Astrocyte (in vitro differentiated cells and primary cell): ENCODE measurements at places on chromosomes 12 and 14. TPM values are rescaled to one million over a fixed set of nuclear protein-coding genes. Genes with fewer than 3 reads are reported as not detected.
A peak's percentile ranks its signal among the peaks of the same experiment; 100 is the strongest.

The LALBA gene
- total RNA-seq: not detected in 2 replicates

The DAO gene
- not detected in 2 replicates for total RNA-seq

DNA sequence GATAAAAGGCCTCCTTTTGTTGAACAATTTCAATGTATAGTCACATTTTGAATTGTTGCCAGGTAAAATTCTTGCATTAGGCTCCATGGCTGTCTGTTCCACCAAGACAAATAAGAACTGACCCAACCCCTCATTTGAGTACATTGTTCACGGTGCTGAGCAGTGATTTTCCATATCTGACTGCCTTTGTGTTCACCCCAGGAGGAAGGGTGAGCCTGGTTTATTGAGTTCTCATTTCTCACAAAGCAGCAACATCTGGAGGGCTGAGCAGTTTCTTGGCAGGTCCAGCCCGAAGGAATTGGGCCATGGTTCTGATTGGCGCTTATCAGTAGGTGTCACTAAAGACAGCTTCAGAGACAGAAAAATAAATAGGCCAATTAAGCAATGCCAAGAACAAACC is 149.1 kb downstream of the BMP4 start:
- no peak overlapping the region for H3K27ac ChIP-seq
- no peak for DNase-seq
- no peaks in the 10 kb centered on the region for H3K27me3 ChIP-seq
- H3K4me3 ChIP-seq: no peak overlapping the region
- no peaks in the 10 kb centered on the region for H3K36me3 ChIP-seq

DNA sequence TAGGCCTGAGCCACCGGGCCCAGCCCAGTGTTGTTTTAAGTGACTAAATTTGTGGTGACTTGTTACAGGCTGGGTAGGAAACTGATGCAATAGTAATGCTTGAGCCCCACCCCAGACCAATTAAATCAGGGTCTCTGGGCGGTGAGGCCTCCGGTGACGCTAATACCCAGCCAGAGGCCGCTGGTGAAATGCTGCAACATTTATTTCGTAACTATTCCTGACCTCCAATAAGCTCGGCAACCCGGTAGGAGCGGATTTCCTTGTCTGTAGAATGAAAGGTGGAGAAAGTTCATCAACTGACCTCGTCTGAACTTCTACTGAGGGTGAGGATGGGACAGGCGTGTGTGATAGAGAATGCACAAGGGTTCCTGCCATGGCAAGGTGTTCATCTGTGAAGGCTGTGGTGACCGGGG is 42.3 kb downstream of the FZD10 start:
- no peaks in the 10 kb centered on the region for H3K4me1 ChIP-seq
- no peaks in the 10 kb centered on the region for H3K27me3 ChIP-seq
- H3K36me3 ChIP-seq: no peaks in the 10 kb centered on the region
- H3K4me3 ChIP-seq: no peak overlapping the region
- H3K27ac ChIP-seq: no peak overlapping the region
- DNase-seq: no peak

DNA sequence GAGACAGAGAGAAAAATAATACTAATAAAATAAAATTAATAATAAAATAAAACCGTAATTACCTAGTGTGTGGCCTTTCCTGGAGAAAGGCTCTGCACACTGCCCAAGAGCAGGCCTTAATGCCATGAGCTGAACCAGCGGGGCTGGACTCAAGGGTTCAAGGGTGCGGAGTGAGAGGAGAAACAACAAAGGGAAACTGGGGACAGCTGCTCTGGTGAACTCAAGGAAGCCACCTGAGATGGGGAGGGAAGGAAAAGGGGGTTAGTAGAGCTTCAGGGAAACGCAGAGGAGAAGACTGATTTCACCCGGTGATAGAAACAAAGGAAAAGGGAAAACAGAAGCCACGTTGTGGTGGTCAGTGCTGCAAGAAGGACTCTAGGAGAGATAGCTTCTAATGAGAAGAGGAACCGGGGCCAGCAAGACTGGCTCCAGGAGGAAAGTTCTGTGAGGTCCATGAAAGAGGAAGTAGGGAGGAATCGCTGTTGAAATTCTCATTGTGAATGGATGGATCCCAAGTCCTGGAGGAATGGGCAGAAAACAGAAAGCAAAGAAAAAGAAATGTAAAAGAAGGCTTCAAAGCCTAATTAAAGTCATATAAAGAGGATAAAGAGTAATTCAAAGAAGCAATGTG is 48.3 kb upstream of the BCL2L14 start:
- DNase-seq: no peak
- no peak overlapping the region for H3K27ac ChIP-seq
- no peaks in the 10 kb centered on the region for H3K27me3 ChIP-seq
- no peak overlapping the region for H3K4me3 ChIP-seq
- peaks cover 14% of the 10 kb centered on the region for H3K4me1 ChIP-seq

The GYS2 gene
- total RNA-seq: not detected in 2 replicates

DNA sequence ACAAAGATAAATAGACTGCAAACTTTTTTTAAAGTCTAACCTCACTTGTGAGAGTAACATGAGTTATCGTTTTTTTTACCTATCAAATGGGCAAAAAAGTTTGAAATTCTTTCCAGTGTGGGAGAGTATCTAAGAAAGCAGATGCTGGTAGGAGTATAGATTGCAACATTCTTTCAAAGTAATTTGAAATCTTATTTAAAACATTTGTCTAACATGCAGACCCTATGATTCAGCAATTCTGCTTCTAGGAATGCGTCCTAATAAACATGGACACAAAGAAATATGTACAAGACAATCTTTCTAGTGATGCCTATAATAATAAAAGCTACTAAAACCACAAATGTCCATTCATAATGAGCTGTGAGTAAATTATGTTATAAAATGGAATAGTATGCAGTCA is 110.4 kb upstream of the TMCC3 start:
- H3K36me3 ChIP-seq: no peaks in the 10 kb centered on the region
- no peak overlapping the region for H3K27ac ChIP-seq
- peaks cover 6% of the 10 kb centered on the region for H3K27me3 ChIP-seq
- DNase-seq: peak; percentile 37

DNA sequence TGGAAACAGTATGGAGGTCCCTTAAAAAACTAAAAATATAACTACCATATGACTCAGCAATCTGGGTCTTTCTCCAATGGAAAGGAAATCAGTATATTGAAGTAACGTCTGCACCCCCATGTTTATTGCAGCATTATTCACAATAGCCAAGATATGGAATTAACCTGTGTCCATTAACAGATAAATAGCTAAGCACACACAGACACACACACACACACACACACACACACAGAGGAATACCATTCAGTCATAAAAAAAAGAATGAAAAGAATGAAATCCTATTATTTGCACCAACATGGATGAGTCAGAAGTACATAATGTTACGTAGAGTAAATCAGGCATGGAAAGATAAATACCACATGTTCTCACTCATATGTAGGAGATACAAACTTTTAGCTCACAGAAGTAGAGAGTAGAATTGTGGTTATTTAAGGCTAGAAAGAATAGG is 4.7 kb downstream of the KLRK1 start:
- no peak overlapping the region for H3K27ac ChIP-seq
- no peak overlapping the region for H3K4me3 ChIP-seq
- no peaks in the 10 kb centered on the region for H3K36me3 ChIP-seq
- H3K27me3 ChIP-seq: no peaks in the 10 kb centered on the region
- H3K4me1 ChIP-seq: no peaks in the 10 kb centered on the region
- peak; percentile 91 for DNase-seq

GRCh38 chr14:96166461-96167223 is 38.0 kb upstream of the BDKRB2 start:
- no peak overlapping the region for H3K4me3 ChIP-seq
- peaks cover 6% of the 10 kb centered on the region for H3K4me1 ChIP-seq
- peaks cover 5% of the 10 kb centered on the region for H3K27me3 ChIP-seq

DNA sequence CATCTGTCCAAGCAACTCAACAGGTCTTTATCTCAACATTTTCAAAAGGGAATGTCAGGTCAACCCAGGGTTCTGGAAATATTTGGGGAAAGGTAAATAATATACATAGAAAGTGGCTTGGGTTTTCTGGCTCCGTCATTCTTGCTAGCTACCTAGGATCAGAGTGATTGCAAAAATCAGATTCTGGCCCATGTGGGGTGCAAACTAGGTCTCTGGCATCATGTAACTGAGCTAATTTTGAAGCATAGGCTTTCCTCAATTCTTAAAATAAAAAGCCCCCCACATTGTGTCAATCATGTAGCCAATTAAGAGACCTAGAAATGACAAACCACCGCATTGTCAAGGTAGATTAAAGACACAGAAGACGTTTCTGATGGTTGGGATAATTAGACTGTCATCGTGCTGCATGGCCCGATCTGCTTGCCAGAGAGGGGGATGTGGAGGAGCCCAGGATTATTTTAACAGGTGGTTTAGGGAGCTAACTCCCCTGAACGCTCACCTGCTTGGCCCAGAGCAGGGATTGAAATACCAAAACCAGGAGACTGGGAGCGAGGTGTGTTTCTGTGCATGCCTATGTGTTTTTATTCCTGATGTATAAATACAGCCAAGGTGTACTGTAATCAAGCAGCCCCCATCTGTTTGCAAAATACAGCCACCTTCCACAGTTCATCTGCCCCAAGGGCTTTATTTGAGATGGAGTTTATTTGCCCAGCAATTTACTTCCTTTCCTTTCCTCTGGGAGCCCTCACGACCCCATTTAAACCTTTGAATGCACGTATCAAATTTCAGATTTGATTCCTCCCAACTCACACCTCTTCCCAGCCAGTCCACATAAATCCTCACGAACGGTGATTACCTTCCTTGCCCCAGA is 189.5 kb downstream of the TTC8 start:
- no peaks in the 10 kb centered on the region for H3K27me3 ChIP-seq
- H3K27ac ChIP-seq: no peak overlapping the region
- no peak overlapping the region for H3K4me3 ChIP-seq
- H3K4me1 ChIP-seq: no peaks in the 10 kb centered on the region
- H3K36me3 ChIP-seq: no peaks in the 10 kb centered on the region
- DNase-seq: no peak

DNA sequence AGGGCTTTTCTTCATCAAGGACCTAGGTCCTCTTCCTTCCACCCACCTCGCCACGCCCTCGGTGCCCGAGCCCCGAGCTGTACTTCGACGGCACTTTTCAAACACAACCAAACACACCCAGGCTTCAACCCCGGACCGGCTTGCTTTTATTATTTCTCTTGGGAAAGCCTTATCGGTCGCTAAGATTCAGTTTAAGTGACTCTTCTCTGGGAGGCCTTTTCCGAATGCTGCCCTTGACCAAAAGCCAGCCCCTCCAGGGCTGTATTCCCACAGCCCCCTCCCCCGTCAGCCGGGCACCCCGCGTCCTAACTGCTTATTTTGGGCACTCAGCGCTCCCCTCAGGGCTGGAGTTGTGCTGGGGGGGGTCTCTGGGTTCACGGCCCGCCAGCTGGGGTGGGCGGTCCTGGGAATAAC is 644 bp upstream of the PPP4R4 start:
- DNase-seq: no peak
- H3K27ac ChIP-seq: no peak overlapping the region
- H3K4me1 ChIP-seq: no peaks in the 10 kb centered on the region

DNA sequence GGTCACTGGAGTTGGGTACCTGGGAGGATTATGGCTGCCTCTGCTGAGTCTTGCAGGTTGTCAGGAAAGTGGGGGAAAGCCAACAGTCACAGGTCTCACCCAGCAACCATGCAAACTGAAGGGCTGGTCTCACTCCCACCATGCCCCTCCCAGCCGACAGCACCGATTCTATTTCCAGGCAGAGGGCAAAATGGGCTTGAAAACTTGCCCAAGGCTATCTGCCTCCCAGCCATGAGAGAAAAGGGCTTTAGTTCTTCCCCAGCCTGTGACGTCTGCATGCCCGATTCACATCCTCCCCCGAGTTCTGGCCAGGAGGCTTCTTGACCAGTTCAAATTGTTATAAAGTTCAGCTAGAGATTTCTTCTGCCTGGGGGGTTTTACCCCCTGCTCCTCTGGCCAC is 9.9 kb upstream of the TAS2R30 start:
- no peak overlapping the region for H3K27ac ChIP-seq
- H3K4me3 ChIP-seq: no peak overlapping the region
- no peaks in the 10 kb centered on the region for H3K4me1 ChIP-seq
- H3K36me3 ChIP-seq: no peaks in the 10 kb centered on the region
- no peaks in the 10 kb centered on the region for H3K27me3 ChIP-seq

- DNase-seq: no peak
- no peaks in the 10 kb centered on the region for H3K36me3 ChIP-seq
- H3K27ac ChIP-seq: no peak overlapping the region
- H3K27me3 ChIP-seq: peaks cover 56% of the 10 kb centered on the region
Measured at GRCh38 chr14:99267837-99268781, 3.9 kb downstream of the BCL11B start.

The TAS2R9 gene
- total RNA-seq: not detected in 2 replicates

DNA sequence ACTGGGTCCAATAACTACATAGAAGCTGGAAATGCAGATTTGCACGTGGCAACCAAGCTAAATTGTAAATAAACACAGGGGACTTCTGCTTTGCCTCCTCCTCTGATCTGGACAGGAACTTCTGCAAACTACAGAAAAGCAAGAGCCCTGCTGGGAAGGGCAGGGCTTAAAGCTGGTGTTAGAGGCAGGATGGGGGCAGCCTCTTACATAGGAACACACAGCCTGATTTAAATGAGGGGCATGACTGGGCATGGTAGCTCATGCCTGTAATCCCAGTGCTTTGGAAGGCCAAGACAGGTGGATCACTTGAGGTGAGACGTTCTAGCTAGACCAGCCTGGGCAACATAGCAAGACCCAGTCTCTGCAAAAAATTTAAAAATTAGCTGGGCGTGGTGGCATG is 46.7 kb downstream of the ERH start:
- no peak overlapping the region for H3K27ac ChIP-seq
- H3K4me3 ChIP-seq: no peak overlapping the region
- H3K4me1 ChIP-seq: peaks cover 7% of the 10 kb centered on the region
- H3K36me3 ChIP-seq: no peaks in the 10 kb centered on the region
- DNase-seq: no peak
- H3K27me3 ChIP-seq: no peaks in the 10 kb centered on the region

The CFAP54 gene
- 0.62 and 1.1 TPM in 2 replicates for total RNA-seq

The TCL1A gene
- total RNA-seq: not detected in 2 replicates

- no peak overlapping the region for H3K4me3 ChIP-seq
- no peaks in the 10 kb centered on the region for H3K27me3 ChIP-seq
- DNase-seq: peak; percentile 79
- H3K4me1 ChIP-seq: peaks cover 10% of the 10 kb centered on the region
- no peaks in the 10 kb centered on the region for H3K36me3 ChIP-seq
Measured at GRCh38 chr12:13250416-13250815, 53.9 kb downstream of the EMP1 start.

The HEATR5A gene
- total RNA-seq: 50.7 and 56.3 TPM in 2 replicates

GRCh38 chr14:34211732-34212131 is 250.3 kb downstream of the SPTSSA start:
- peaks cover 10% of the 10 kb centered on the region for H3K4me1 ChIP-seq
- no peaks in the 10 kb centered on the region for H3K36me3 ChIP-seq
- no peaks in the 10 kb centered on the region for H3K27me3 ChIP-seq
- no peak overlapping the region for H3K4me3 ChIP-seq
- DNase-seq: peak; percentile 41

DNA sequence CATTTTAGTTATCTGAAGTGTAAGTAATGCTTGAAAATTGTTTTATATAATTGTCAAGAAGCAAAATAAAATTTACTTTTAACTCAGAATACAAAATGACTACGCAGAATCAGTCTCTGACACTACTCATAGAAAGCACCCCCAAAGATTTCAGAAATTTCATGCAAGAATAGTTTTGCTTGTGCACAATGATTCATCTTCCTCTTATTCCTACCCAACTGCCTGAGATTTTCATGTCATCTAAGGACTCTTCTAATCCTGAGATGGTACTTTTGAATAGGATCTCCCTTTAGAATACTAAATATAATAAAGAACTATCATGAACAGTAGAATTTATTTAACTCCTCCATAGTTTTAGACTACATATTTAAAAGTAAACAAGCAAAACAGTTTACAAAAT is 485.3 kb upstream of the MGAT4C start:
- no peaks in the 10 kb centered on the region for H3K4me1 ChIP-seq
- no peaks in the 10 kb centered on the region for H3K36me3 ChIP-seq
- H3K27ac ChIP-seq: no peak overlapping the region
- no peak for DNase-seq
- H3K4me3 ChIP-seq: no peak overlapping the region
- no peaks in the 10 kb centered on the region for H3K27me3 ChIP-seq

The TCL1B gene
- not detected in 2 replicates for total RNA-seq
